ENCODE measurements at places on chromosomes 2 and 18.

DNA sequence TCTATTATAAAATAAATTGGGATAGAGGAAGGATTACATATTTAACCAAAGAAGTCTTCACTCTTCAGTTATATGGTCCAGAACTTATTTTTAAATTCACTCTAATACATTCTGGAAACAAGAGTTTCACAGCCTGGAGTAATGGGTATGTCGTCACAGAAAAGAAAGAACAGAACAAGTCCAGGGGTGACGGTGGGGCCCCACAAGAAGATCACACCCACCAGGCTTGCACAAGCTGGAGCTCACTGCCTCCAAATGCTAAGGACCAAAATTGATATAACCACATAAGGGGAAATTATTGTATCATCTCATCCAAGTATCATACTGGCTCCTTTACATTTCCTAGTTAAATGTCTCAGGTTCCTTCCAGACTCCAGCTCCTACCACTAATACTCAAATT, 11.3 kb downstream of the LRPPRC start:
- no peak for DNase-seq

DNA sequence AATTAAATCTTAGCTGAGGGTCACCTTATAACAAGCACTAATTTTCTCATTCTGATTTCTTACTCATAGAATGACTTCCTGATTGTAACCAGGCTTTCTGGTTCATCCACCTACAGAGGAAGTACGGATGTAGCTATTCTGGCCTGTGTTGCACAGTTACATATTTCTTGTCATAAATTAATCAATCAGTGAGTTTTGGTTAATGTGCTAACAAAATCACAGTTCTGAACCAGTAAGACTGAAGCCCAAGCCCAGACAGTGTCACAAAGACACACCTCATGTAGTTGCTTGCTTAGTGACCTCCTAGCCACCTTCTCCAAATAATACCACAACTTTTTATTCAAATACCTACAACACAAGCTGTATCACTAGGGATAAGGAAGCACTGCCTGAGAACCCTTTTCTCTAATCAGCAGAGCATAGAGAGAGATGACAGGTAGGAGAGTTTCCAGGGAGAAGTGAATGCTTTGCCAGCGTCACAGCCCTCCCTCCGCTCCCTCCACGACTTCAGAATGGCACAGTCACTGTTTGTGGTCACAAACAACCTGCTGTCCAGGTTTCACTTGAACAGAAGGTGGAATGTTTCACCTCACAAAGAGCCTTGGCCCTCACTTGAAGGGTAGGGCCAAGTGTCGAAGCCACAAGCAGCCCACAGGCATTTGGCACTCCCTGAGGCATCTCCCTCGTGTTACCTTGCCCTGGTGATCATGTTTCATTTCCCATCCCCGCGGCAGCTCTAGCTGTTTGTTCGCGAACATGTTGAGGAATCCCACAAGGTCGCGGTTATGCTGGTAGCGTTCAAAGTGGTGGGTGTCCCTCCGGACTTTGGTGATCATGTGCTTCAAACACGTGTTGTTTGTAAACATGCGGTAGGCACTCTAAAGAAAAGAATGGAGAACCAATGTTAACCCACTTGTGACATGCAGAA, 120.8 kb upstream of the STK17B start:
- DNase-seq = no peak

GRCh38 chr2:178928077-178928476, 120.9 kb upstream of the TTN start:
- DNase-seq = no peak

DNA sequence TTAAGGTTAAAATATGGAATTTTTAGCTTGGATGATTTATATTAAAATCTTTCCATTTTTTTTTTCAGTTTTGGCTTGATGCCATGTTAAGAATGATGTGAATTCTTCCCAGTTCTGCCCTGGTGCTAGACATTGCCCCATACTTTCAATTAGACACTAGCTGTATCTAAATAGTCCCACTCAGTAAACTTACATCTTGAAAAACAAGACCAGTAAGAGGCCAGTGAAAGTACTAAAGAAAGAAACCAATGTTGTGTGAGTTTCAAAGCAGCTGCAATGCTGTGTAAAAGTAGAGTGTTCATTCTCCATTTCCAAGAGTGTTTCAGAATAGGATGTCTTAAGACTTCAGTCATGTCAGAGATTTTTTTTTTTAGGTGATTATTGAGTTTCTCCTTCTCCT, 40.0 kb upstream of the CYBRD1 start:
- DNase-seq = no peak
